ENCODE measurements at places on chromosomes 12 and 14.

- DNase-seq, result no peak
These were observed 119.0 kb upstream of the RASSF8 start for GRCh38 chr12:25839470-25839869.

GRCh38 chr12:7282844-7283243 is 21.0 kb upstream of the ACSM4 start:
- no peak for DNase-seq

DNA sequence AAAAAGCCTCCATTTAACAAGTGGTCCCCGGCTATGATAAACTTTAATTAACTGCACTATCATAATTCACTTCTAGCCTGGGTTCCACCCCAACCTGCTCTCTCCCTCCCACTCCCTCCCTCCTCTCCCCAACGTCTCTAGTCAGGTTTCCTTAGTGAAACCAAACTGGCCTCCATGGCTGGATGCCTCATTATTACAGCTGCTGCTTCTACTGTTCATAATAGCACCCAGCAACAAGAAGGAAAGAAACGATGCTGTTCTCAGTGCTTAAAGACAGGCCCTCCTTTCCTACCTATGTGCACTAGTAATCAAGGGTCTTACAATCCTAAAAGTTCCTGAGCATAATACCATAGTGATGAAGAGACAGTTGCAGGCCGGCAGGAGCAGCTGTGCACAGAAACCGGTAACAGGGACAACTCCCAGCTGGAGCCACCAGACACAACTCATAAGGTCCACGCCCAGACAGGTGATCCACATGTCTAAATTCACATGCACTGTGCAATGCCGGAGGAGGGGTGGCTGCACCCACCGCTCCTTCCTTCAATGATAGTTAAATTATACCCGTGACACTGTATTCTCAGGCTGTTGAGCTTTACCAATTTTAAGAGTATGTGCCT is 6.2 kb downstream of the IRF2BPL start:
- no peak for DNase-seq

GRCh38 chr12:79983986-79984620 is 49.2 kb upstream of the PPP1R12A start:
- no peak for DNase-seq

- DNase-seq, result no peak
These were observed 65.4 kb downstream of the CLMN start for GRCh38 chr14:95254288-95254687.

GRCh38 chr12:110680032-110680431 is 8.9 kb downstream of the HVCN1 start:
- DNase-seq, result no peak

DNA sequence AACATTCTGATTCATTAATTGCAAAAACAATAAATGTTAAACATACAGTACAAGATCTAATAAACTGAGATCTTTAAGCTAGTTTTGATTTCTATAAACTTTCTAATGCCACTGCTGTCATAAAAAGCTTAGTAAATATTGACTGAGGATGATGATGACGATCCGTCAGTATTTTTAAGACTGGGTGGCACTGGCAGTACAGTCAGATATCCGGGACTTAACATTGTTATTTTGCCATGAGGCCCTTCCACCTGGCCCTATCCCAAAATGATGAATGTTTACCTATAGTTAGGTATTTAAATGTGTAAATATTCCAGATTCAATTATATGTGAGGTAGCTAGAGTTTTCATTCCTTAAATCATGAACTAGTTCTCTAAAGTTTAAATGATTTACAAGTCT is 158.5 kb downstream of the FOXA1 start:
- no peak for DNase-seq

GRCh38 chr12:116066381-116067230 is 210.9 kb downstream of the MED13L start:
- no peak for DNase-seq

GRCh38 chr14:101893759-101894158 is 70.6 kb upstream of the DYNC1H1 start:
- DNase-seq, result no peak

GRCh38 chr14:97315790-97316189 is 518.6 kb downstream of the VRK1 start:
- DNase-seq, result no peak

DNA sequence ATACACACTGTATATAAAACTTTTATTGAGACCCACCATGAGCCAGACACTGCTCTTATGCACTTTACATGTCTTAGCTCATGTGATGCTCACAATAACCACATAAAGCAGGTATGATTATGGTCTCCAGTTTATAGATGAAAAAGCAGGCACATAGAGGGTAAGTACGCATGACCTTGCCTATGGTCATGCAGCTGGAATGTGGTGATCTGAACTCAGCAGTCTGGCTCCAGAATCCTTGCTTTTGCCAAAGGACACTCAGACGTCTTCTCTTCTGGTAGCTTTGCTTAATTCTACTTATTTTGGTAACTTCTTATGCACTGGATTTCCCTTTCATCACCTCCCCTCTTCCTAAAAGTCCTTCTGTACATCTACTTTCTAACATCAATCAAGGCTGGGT is 103.3 kb upstream of the CRY1 start:
- no peak for DNase-seq

Measured in amygdala (tissue), 56 donors.